Esophagus muscularis mucosa (tissue), 4 donors: ENCODE measurements at places on chromosomes 3 and 15.

GRCh38 chr3:124586126-124587052 lies 143.9 kb upstream of the UMPS start:
- DNase-seq = no peak

GRCh38 chr3:120497336-120497735 lies 46.5 kb upstream of the FSTL1 start:
- DNase-seq = peak; percentile 14

DNA sequence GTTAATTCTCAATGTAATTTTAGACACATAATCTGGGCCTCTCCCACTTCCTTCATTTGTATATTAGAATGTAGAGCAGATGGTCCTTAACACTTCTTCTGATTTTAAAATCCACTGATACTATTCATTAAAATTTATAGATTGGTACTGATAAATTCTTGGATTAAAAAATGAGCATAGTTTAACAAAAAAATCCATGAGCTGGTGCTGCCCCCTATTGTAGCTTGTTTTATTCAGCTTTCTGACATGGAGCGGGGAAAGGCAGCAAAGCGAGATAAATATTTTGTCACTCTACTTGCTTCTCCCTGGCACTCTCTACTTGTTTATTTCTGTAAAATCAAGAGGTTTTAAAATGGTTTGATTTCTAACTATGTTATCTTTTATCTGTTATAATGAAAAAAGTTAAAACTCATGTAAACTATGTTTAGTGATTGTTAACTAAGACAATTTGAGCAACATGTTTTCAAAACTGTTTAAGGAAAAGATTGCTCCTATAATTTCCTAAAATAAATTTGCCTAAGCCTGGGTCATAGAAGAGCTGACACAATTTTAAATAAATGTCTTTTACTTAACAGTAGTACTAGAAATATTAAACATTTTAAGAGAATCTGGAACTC lies 26.5 kb upstream of the PLOD2 start:
- no peak for DNase-seq

GRCh38 chr3:33202711-33203457 lies 15.7 kb downstream of the SUSD5 start:
- DNase-seq = no peak

GRCh38 chr15:23472678-23473077 lies 25.6 kb upstream of the GOLGA6L2 start:
- no peak for DNase-seq

GRCh38 chr3:43608751-43609150 lies 13.1 kb downstream of the ANO10 start:
- no peak for DNase-seq

GRCh38 chr3:139811331-139811730 lies 123.7 kb upstream of the CLSTN2 start:
- no peak for DNase-seq

GRCh38 chr3:58353722-58354553 lies 21.2 kb downstream of the PXK start:
- DNase-seq = no peak
